ENCODE measurements at places on chromosomes 16 and 17.

DNA sequence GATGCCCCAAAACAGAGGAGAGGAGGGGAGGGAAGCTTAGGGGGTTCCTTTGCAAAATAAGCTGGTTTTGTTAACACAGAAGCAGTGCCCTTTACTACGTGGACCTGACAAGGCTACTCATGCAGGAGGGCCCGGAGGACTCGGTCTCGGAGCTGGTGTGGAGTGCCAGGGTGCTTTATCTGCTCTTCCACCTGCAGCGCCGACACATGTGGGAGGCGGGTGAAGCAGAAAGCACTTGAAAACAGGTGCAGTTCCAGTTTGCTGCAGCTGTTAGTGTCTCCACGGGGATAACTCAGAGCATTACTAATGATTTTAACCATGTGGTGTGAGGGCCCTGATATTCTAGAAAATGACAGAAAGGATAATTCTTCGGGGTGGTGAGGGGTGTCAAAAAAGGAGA lies 35.0 kb upstream of the MNT start:
- DNase-seq: no peak

DNA sequence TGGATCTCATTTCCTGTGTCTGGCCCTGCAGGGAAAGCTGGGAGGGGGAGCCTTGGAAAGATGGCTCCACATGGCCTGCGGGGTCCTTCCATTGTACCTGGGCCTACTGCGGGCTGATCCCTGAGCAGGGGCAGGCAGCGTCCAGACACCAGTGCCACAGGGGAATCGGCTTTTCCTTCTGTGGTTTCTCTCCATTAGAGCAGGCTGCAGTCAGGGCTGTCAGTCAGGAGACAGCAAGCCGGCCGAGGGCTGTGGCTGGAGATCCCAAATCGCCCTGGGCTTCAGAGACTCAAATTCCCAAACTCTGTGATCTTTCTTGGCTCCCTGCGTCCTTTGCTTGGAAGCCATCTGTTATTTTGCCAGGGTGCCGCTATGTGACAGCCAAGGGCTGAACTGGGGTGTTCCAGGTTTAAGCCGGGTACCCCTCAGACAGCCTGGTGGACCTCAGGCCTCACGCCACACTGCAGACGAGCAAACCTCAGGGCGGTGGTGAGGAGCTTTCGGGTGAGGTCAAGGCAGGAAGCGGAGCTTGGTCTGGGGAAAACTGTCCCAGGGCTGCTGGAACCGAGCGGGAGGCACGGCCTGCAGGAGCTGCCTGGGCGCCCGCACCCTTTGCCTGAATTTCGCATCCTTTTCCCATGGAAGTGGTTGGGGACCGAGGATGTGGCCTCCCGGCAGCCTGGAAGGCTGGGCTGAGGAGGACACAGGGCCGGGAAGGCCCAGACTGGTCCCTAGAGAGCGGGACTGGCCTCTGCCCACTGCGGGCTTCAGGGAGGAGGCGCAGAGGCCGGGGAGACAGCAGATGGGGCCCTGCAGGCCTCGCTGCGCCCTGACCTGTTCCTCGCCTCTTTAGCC lies 1.5 kb upstream of the CPNE7 start:
- no peak for DNase-seq

DNA sequence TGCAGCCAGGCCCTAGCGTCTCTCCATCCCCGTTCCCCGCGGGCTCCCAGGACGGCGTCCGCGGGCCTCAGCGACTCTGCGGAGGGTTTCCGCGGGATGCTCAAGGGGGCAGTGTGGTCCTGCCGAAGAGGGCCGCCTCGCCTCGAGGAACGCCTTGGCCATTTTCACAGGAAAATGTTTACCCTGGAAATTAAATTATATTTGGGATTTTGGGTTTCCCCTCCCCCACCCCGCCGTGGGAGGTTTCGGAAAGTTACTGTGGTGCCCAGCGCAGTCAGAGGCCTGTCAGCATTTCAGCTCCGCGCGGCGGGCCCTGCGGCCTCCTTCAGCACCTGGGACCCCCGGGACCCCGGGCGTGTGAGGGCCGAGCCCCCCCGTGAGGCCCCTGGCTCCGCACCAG lies 94.5 kb downstream of the PCTP start:
- DNase-seq: no peak

DNA sequence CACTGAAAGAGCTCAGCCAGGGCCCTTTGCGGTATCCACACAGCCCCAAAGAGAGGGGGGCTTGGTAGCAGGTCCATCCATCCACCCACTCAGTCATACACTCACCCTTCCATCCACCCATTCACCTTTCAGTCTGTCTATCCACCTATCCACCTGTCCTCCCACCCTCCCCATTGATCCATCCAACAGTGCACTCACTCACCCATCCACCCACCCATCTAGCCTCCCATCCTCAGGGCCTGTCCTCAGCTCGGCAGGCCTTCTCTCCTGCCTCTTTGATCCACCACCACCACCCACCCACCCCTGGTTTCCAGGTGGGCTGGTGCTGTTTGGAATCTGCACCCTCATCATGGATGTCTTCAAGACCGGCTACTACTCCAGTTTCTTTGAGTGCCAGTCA lies 1.2 kb downstream of the OTOP2 start:
- DNase-seq: no peak

DNA sequence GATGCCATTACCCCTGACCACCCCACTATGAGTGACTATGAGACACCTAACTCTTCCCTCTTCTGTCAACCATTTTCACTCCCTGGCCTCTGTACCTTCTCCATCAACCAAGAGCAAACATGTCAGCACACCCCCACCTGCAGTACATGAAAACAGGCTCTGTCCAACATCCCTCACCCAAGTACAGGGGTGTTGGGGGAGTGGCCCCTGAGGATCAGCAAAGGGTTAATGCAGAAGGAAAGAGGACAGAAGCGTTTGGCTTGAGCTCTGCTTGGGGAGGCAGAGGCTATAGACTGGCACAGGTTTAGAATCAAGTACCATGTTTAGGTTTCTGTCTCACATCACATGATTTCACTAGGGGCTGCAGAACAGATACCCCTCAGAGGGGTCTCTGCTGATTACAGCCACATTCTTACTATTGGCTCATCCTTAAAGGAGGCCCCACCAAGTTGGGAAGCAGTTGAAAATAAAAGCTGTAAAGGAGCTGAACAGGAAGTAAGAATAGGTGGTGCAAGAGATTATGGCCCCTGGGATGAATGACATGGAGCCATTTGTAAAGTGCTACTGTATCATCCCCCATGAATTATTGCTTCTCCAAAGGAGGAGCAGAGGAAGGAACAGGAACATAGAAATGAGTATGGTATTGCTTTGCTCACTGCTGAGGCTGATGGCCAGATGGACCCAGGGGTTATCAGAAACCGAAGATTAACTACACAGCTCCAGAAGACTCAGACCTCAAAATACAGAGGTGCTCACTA lies 2.4 kb upstream of the PSMC3IP start:
- no peak for DNase-seq

DNA sequence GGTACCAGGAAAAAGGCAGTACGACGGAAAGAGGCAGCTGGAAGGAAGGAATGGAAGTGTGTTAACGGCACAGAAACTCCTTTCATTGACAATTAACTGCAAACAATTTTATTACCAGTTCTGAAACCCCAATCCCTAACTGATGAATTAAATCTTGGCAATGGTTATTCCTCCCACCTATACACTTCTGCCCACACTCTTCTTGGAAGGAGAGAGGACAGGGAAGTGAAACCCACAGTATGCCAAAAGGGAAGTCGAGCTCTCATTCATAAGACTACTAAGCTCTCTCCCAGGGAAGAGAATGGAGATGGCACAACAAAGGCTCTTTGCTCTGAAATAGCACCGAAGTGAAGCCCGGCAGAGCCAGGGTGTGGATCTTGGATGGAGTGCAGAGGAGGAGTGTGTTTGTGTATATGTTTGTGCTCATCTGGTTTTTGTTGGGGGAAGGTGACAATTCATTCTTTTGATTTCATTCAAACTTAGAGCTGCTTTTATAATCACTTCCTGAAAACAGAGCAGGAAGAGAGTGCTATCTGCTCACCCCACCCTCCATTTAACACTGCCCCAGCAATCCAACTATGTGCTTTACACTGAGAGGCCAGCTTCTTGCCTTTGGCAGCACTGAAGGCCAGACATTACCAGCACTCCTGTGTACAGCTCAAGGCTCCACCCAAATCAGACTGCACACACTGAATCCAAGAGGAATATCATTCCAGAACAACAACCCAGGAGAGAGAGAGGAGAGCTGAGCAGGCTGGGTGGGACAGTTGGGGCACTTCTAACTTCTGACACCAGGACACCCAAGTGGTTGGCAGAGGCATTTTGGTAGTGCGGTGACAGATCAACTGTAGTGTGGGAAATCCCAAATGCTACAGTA lies 68.7 kb downstream of the HIC1 start:
- DNase-seq: no peak

GRCh38 chr16:57609541-57610401 lies 18.7 kb upstream of the ADGRG1 start:
- DNase-seq: no peak

- peak; percentile 12 for DNase-seq
Observed at GRCh38 chr16:1538804-1539520, 5.5 kb downstream of the TMEM204 start.
